Activated T-cell treated with anti-CD3 and anti-CD28 coated beads for 24 hours (primary cell): ENCODE measurements at places on chromosomes 16 and 17.
A peak's percentile ranks its signal among the peaks of the same experiment; 100 is the strongest.

DNA sequence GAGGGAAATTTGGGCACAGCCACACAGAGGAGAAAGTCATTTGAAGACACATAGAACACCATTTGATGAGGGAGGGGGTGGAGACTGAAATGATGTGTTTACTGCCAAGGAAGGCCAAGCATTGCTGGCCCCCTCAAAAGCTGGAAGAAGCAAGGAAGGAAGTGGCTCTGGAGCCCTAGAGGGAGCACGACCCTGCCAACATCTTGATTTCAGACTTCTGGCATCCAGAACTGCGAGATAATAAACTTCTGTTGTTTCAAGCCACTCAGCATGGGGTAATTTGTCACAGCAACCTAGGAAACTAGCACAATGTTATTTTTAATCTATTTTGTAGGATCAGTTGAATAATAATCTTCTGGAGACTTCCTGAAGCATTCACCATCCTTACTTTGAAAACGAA, 314.8 kb upstream of the GOT2 start:
- no peak for DNase-seq

- DNase-seq = no peak
Observed at GRCh38 chr17:53950207-53950857, 127.6 kb downstream of the KIF2B start.

DNA sequence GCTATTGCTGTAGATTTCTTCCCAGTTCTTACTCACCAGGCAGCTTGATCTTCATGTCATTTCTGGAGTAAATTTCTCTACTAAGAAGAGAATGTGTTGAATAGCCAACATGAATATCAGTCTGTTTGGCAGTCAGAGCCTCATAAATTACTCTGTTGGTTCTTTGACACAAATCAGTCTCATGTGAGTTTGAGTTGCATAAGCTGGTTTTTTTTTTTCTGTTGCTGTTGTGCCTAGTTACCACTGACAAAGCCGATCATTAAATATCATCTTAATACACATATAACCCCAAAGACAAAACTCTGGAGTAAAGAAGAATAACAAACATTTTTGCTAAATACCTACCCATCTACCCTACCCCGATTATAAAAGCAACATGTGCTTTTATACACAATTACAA, 240.5 kb upstream of the KCNJ16 start:
- DNase-seq = no peak

DNA sequence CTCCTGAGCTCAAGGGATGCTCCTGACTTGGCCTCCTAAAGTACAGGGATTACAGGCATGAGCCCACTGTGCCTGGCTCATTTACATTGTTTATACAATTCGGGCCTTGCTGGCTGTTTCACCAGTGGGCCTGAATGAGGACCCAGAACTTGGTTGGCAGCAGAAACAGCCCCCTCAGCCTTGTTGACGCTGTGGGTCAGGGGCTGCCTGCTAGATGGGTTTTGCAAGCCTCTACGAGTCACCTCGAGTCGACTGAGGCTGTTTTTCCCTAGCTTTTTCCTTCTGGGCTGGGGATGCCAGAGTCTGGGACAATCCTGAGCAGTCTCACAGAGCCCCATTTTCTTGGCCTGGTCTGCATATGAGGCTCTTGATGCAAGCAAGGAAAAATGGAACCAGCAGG, 16.1 kb downstream of the PPL start:
- no peak for DNase-seq

DNA sequence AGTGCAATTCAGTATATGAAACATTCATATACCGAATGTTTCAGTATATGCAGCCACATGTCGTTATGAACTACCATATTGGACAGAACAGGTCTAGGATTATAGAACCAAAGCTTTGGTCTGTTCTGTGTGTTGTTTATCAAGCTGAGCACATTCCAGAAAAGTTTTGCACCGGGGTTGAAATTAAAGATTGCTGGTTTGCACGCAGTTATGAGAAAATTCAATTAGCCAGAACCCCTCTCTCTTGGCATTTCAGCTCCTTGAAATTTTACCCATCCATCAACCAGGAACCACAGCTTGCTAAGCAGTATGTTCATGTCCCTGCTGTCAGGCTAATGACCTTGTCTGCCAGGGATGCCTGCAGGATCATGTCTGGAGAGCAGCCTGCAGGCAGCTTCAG, 9.5 kb downstream of the KRT32 start:
- no peak for DNase-seq

- DNase-seq = no peak
Observed at GRCh38 chr17:42411361-42411760, 11.7 kb downstream of the CAVIN1 start.

DNA sequence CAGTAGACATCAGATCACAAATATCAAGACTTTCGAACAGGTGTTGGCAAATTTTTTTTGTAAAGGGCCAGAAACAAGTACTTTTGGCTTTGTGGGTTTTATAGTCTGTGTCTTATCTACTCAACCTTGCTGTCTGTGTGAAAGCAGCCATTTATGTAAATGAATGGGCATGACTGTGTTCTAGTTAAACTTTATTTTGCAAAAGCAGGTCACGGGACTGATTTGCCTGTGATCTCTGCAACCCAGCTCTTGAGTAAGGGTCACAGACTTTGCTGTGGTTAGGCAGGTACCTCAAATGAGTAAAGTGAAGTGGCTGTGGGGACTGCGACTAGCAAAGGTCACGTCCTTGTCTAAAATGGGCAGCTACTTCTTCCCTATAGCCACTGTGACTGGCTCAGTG, 136.5 kb downstream of the FTO start:
- no peak for DNase-seq

GRCh38 chr16:7218936-7219335, 113.7 kb upstream of the RBFOX1 start:
- DNase-seq = no peak

DNA sequence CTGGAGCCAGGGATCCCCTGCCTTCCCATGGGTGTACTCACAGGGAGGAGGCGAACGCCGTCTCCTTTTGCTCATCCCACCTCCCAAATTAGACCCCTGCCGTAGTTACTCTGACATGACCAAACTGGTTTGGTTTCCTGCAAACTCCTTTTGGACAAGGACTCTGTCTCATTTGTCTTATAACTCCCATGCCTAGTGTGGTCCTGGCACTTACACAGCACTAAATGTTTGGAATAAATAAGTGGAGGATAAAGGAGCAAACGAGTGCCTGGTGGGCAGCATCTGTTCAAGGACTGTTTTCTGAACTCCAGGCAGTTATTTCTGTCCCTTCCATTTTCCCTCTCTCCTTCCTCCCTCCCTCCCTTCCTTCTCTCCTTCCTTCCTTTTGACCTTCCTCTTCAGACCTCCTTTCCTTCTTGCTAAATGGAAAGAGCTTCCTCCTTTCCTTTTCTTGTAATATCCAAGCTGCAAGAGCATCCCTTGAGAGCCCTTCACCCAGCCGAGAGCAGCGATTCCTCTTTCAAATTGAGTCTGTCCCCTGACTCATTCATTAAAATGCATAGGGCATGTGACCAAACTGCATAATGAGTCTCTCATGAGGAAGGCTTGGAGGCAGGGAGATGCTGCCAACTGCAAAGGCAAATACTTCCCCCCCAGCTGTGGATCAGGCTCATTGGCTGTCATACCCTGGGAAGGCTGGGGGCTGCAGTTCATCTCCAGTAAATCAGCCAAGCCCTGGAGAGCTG, 36.8 kb downstream of the CHD9 start:
- DNase-seq = no peak

- no peak for DNase-seq
Observed at GRCh38 chr17:73874008-73874720, 229.9 kb upstream of the SDK2 start.

GRCh38 chr17:78993241-78993956, 13.7 kb upstream of the LGALS3BP start:
- DNase-seq = peak; percentile 38

DNA sequence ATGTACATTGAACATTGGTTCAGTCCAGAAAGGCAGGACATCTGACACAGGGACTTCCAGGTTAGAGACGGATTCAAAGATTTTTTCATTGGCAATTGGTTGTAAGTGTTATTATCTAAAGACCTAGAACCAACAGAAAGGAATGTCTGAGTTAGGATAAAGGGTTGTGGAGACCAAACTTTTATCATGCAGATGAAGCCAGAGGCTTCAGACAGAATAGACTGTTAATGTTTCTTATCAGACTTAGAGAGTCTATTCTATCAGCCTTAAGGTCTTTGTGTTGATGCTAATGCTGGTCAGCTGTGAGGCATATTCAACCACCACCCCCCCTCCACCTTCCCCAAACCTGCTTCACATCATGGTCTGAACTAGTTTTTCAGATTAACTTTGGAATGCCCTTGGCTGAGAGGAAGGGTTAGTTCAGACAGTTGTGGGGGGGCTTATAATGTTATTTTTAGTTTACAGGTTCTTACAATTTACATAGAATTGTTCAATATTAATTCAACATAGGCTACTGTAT, 2.1 kb upstream of the ITGB3 start:
- no peak for DNase-seq

- no peak for DNase-seq
Observed at GRCh38 chr17:32483451-32484019, 3.3 kb upstream of the CDK5R1 start.

- DNase-seq = no peak
Observed at GRCh38 chr17:8681170-8681949, 50.8 kb upstream of the MYH10 start.

DNA sequence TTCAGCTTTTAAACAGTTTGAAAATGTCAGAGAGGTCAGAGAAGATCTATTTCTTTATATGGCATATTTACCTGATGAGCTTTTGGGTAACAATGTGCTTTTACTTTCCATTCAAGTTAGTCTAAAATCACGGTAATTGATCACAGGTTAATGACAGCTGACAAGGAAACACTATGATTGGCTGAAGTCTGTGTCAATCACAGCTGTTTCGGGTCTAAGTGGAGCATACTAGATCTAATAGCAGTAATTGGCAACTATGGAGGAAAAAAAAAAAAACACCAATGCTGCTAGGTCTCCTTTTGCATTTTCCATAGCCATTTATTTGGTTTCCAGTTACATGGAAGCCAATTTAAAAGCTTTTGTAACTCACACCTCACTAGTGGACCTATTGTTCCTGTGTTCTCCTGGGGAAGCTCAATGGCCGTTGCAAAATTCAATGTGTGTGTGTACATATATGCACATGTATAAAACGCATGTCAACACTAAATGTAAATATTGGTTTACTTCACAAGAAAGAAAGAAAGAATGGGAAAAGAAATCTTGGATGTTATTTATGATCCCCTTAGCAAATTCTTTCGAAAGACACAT, 568.3 kb upstream of the ZFHX3 start:
- no peak for DNase-seq

GRCh38 chr17:57879437-57880085, 29.7 kb upstream of the MRPS23 start:
- no peak for DNase-seq

- no peak for DNase-seq
Observed at GRCh38 chr17:2174468-2175293, 119.8 kb downstream of the HIC1 start.
